ENCODE measurements at places on chromosomes 13 and 19.

DNA sequence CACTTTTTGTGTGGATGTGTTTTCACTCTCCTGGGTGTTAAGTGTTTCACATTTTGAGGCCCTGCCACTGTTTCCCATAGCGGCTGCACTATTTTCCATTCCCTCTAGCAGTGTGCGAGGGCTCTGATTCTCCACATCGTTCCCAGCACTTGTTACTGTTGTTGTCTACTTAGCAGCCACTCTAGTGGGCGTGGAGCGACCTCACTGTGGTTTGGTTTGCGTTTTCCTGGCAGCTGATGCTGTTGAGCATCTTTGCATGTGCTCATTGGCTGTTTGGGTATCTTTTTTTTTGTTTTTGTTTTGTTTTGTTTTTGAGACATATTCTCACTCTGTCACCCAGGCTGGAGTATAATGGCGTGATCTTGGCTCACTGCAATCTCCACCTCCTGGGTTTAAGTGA is 14.4 kb downstream of the NAXD start:
- no peak for DNase-seq

GRCh38 chr19:47258895-47259555 is 2.7 kb downstream of the CCDC9 start:
- DNase-seq = no peak

DNA sequence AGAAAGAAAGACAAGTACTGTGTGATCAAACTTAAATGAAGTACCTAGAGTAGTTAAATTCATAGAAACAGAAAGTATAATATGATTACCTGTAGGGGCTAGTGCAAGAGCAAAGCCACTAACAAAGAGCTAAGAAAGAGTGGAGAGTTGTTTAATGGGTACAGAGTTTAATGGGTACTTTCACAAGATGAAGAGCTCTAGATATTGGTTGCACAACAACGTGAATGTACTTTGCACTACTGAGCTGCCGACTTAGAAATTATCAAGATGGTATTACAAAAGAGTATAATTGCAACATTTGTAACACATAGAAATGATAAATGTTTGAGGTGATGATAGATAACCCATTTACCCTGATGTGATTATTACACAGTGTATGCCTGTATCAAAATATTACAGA is 140.3 kb upstream of the GPC6 start:
- DNase-seq = no peak

- no peak for DNase-seq
Measured at GRCh38 chr19:6925801-6926751, 38.7 kb downstream of the ADGRE1 start.

DNA sequence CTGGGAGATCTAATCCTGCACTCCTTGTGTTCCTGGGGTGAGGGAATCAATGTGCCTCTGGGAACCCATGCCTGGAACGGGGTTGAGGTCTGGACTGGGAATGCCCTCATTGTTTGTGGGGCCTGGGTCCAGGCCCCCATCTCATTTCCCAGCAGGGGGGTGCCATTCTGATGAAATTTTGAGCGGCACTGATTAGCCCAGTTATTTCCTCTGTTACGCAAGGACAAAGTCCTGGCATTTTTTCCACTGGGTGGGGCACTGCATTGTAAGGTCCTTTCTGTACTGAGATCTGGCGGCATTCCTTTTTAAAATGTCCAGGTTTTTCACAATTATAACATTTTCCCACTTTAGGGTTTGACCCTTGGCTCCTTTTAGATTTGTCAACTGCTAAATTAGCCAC is 14.8 kb downstream of the FPR3 start:
- no peak for DNase-seq

DNA sequence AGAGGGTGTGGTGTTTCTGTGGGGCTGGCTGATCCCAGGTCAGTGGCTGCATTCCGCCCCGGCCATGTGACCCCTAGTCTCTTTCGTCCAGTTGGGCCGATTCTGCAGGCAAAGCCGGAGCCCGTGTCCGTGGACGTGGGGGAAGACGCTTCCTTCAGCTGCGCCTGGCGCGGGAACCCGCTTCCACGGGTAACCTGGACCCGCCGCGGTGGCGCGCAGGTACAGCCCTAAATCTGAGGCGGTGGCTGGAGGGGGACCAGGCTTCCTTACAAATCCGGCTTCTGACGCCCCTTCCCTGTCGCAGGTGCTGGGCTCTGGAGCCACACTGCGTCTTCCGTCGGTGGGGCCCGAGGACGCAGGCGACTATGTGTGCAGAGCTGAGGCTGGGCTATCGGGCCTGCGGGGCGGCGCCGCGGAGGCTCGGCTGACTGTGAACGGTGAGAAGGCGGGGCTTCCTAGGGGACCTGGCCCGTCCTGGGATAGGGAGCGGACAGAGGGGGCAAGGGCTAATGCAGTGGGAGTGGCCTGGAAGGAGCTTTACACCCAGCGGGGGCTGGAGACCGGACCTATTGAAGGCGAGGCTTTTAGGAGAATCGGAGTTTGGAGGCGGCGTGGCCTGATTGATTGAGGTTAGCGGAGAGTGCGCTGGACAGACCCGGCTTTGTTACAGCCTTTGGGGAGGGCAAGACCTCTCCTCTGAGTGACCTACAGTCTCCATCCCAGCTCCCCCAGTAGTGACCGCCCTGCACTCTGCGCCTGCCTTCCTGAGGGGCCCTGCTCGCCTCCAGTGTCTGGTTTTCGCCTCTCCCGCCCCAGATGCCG is 4.3 kb downstream of the KIRREL2 start:
- peak; percentile 76 for DNase-seq

- DNase-seq = no peak
Measured at GRCh38 chr13:96025283-96025682, 27.9 kb downstream of the UGGT2 start.

GRCh38 chr13:30719525-30719914 is 15.8 kb upstream of the ALOX5AP start:
- no peak for DNase-seq

DNA sequence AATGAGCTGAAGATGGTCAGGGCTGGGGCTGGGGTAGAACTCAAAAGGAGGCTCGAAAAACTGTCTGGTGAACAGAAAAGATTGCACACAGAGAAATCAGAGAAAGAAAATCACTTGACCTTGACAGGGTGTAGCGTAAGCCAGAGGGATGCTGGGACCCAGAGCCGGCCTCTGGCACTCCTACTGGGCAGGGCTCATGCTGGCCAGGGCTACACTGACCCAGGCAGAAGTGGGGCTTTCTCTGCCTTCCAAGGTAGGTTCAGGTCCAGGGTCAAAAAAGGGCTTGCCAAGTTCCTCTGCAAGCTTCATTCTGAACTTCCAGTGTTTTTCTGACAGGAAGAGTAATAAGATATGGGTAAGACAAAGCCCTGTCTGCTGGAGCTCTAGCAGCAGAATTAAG is 56.2 kb downstream of the LATS2 start:
- DNase-seq = no peak

DNA sequence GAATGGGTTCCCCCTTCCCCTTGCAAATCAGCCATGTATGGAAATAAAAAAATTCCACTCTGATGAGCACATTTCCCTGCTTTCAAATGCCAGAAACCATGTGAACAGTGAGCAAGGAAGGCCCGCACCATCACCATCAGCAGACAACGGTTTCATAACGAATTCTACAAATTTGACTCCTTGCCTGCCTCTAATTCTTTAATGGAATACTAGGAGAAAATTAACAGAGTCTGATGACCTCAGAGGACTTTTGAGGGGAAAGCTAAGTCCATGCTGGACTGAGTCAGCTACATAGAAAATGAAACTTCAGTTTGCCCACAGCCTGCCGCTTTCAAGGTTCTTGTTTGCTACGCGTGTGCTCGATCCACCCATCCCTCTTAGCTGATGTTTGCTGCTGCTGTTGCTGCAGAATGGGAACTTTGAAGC is 46.7 kb upstream of the KL start:
- DNase-seq = no peak

GRCh38 chr19:9792206-9793070 is 23.9 kb upstream of the ZNF846 start:
- DNase-seq = peak; percentile 94

GRCh38 chr13:92864584-92865284 is 361.9 kb upstream of the GPC6 start:
- no peak for DNase-seq

All from K562 (cell line).